ENCODE measurements at places on chromosomes 4 and X. TPM values are rescaled to one million over a fixed set of nuclear protein-coding genes. Genes with fewer than 3 reads are reported as not detected.

GRCh38 chr4:82467471-82467870, 37.1 kb downstream of the ENOPH1 start:
- peaks cover 21% of the 10 kb centered on the region for H3K4me1 ChIP-seq
- no peak overlapping the region for H3K27ac ChIP-seq
- no peaks in the 10 kb centered on the region for H3K27me3 ChIP-seq
- H3K4me3 ChIP-seq: no peak overlapping the region
- DNase-seq: no peak

The HTRA3 gene
- 119 TPM for total RNA-seq

GRCh38 chr4:2688281-2688680, 67.9 kb downstream of the TNIP2 start:
- no peak overlapping the region for H3K27ac ChIP-seq
- no peak overlapping the region for H3K4me3 ChIP-seq
- peaks cover 82% of the 10 kb centered on the region for H3K36me3 ChIP-seq
- no peaks in the 10 kb centered on the region for H3K27me3 ChIP-seq
- peaks cover 7% of the 10 kb centered on the region for H3K4me1 ChIP-seq

The CXCL13 gene
- not detected for total RNA-seq

DNA sequence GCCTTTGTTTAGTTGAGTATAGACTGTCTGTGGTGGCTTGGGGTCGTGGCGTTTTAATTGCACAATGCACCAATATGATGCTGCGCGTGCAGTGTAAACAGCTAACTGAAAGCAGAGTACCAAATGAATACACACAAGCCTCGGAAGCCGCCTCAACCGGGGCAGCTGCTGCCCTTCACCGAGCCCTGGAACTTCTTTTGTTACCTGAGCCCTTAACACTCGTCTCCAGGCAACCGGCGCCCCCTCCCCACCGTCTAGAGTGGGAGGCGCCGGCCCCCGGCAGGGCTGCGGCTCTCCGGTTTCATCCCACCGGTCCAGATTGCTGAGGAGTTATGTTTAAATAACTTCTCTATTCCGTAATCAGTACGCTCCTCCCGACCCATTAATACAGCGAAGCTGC, 173.2 kb upstream of the TBL1X start:
- no peak for DNase-seq
- H3K27ac ChIP-seq: no peak overlapping the region
- no peaks in the 10 kb centered on the region for H3K36me3 ChIP-seq
- H3K4me1 ChIP-seq: no peaks in the 10 kb centered on the region
- no peak overlapping the region for H3K4me3 ChIP-seq

GRCh38 chr4:88728146-88728545, 30.5 kb upstream of the NAP1L5 start:
- no peak overlapping the region for H3K4me3 ChIP-seq
- H3K36me3 ChIP-seq: peaks cover 84% of the 10 kb centered on the region
- DNase-seq: no peak
- no peaks in the 10 kb centered on the region for H3K27me3 ChIP-seq
- peak overlapping the region; percentile 61 for H3K27ac ChIP-seq
- H3K4me1 ChIP-seq: peaks cover 44% of the 10 kb centered on the region
